ENCODE measurements at places on chromosomes 7 and 10. TPM values are rescaled to one million over a fixed set of nuclear protein-coding genes. Genes with fewer than 3 reads are reported as not detected.

GRCh38 chr7:92988941-92989545 lies 128.7 kb downstream of the SAMD9 start:
- no peak overlapping the region for H3K4me3 ChIP-seq
- DNase-seq: no peak
- peaks cover 8% of the 10 kb centered on the region for H3K27me3 ChIP-seq
- no peaks in the 10 kb centered on the region for H3K36me3 ChIP-seq
- no peak overlapping the region for H3K27ac ChIP-seq

- no peak overlapping the region for H3K4me3 ChIP-seq
- H3K27me3 ChIP-seq: no peaks in the 10 kb centered on the region
- peaks cover 3% of the 10 kb centered on the region for H3K36me3 ChIP-seq
Observed at GRCh38 chr10:121886997-121887622, 40.7 kb downstream of the ATE1 start.

GRCh38 chr10:69516316-69516715 lies 56.9 kb downstream of the NEUROG3 start:
- no peaks in the 10 kb centered on the region for H3K36me3 ChIP-seq
- no peaks in the 10 kb centered on the region for H3K4me1 ChIP-seq
- peak; percentile 56 for DNase-seq
- no peak overlapping the region for H3K4me3 ChIP-seq
- no peaks in the 10 kb centered on the region for H3K27me3 ChIP-seq

DNA sequence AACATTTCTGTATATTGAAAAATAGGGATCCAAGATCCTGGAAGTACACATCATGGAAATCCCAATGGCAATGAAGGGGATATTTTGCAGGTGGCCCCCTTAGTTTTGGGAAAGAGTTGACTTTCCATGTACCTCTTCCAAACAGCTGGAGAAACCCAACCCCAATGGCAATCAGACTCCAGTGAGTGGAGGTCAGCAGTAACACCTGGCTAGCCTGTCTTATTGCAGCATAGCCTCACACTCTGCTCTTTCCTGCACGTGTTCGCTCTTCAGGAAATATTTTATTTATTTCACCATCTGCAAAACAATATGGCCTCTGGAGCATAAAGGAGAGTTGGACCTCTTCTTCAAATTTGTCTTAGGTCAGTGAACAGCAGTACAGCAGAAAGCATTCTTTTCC lies 340.0 kb upstream of the NRP1 start:
- no peak overlapping the region for H3K4me3 ChIP-seq
- no peaks in the 10 kb centered on the region for H3K27me3 ChIP-seq
- no peak overlapping the region for H3K27ac ChIP-seq
- H3K36me3 ChIP-seq: no peaks in the 10 kb centered on the region
- DNase-seq: no peak

DNA sequence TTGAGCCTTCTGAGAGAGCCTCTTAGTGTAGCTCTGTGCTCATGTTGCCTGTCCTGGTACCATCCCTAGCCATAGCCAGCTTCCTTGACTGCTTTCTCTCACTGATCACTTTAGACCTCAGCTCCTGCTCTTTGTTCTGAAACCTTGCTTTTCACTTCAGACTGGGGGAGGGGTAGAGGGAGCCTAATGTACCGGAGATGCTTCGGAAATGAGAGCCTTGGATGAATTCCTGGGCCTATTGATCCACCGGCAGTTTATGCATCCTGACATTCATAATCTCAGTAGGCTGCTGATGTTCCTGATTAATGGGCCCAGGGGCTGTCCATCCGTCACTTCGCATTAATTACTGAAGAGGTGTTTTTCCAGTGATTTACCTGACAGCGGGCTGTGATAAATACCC lies 38.8 kb downstream of the R3HCC1L start:
- H3K27ac ChIP-seq: no peak overlapping the region
- peaks cover 29% of the 10 kb centered on the region for H3K4me1 ChIP-seq
- H3K27me3 ChIP-seq: no peaks in the 10 kb centered on the region
- no peak overlapping the region for H3K4me3 ChIP-seq

GRCh38 chr7:47314728-47315607 lies 266.9 kb downstream of the TNS3 start:
- no peaks in the 10 kb centered on the region for H3K4me1 ChIP-seq
- DNase-seq: no peak
- H3K36me3 ChIP-seq: no peaks in the 10 kb centered on the region
- H3K27me3 ChIP-seq: peaks cover 4% of the 10 kb centered on the region

The EXOSC1 gene
- 69.0 TPM for total RNA-seq

GRCh38 chr7:155523168-155523675 lies 23.1 kb downstream of the CNPY1 start:
- no peaks in the 10 kb centered on the region for H3K36me3 ChIP-seq
- H3K27me3 ChIP-seq: peaks cover 10% of the 10 kb centered on the region
- no peaks in the 10 kb centered on the region for H3K4me1 ChIP-seq

The C10orf71 gene
- not detected for total RNA-seq

DNA sequence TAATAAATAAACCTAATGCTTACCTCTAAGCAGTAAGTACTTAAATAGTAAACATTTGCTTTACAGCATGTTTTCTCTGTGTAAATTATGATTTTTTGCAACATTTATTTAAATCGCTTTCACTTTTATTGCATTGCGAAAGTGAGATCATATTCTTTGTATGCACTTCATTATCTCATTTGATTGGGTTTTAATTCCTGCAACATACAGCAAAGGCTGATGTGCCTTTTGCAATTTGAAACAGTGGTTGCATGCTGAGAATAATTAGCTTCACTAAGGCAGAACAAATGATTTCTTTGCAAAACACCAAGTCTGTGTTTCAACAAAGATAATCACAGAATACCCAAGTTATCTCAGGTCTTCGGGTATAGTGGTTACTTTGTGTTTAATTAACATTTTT lies 16.3 kb upstream of the THSD7A start:
- H3K4me1 ChIP-seq: no peaks in the 10 kb centered on the region
- H3K4me3 ChIP-seq: no peak overlapping the region
- H3K36me3 ChIP-seq: no peaks in the 10 kb centered on the region
- no peak overlapping the region for H3K27ac ChIP-seq
- DNase-seq: no peak

- no peak overlapping the region for H3K27ac ChIP-seq
- H3K4me3 ChIP-seq: no peak overlapping the region
Observed at GRCh38 chr7:45980973-45981372, 59.9 kb upstream of the IGFBP3 start.

- H3K27ac ChIP-seq: no peak overlapping the region
- DNase-seq: no peak
- no peak overlapping the region for H3K4me3 ChIP-seq
- no peaks in the 10 kb centered on the region for H3K36me3 ChIP-seq
Observed at GRCh38 chr7:20279979-20280378, 50.7 kb upstream of the ITGB8 start.

The ZNF212 gene
- 21.5 TPM for total RNA-seq

- peak overlapping the region; percentile 99 for H3K27ac ChIP-seq
- peaks cover 73% of the 10 kb centered on the region for H3K4me1 ChIP-seq
- H3K27me3 ChIP-seq: no peaks in the 10 kb centered on the region
- peaks cover 17% of the 10 kb centered on the region for H3K36me3 ChIP-seq
- DNase-seq: peak; percentile 95
Observed at GRCh38 chr10:72334825-72335393, 19.8 kb downstream of the DNAJB12 start.

The ZPBP gene
- not detected for total RNA-seq

The MSMB gene
- not detected for total RNA-seq

The PITRM1 gene
- total RNA-seq: 103 TPM

The SPAG6 gene
- total RNA-seq: 0.24 TPM
